ENCODE measurements at places on chromosomes 7 and 10.

DNA sequence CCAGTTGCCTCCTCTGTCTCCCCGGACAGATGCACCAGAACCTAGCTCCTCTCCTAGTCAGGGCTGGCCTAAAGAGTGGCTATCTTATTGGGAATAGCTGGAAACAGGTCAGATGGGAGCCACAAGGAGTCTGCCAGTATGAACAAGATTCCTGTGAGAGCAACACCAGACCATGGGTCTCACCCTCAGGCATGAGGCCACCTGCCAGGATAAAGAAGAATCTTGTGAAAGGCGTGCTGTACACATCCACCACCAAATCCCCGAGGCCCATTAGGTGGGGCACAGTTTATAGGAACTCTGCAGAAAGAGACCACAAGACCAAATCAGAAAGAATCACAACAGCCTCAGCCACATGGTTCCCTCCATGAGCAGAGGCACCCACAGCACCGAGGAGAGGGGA, 325.9 kb downstream of the TNS3 start:
- DNase-seq: no peak

- no peak for DNase-seq
Observed at GRCh38 chr7:101625031-101625791, 3.9 kb downstream of the MYL10 start.

GRCh38 chr10:20085115-20085514, 268.9 kb downstream of the PLXDC2 start:
- DNase-seq: no peak

DNA sequence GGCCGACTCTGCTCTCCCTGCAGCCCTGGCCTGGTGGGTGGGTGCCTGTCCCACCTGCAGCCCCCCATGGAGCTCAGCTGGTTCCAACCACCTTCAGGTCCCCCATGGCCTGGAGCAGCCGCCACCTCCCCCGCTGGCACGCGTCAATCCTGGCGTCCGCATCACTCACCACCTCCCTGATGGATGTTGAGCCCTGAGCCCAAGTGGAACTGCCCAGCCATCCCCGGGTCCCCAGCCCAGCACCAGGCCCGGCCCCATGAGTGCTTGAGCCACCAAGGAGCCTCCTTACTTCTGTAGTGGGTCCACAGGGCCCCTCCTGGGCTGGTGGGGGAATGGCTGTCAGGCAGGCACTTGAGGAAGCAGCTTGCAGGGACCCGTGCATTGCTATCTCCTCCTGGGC, 14.6 kb downstream of the AGAP3 start:
- DNase-seq: no peak

GRCh38 chr10:49228677-49229076, 40.5 kb upstream of the TMEM273 start:
- no peak for DNase-seq

- DNase-seq: peak; percentile 52
Observed at GRCh38 chr10:34854147-34854601, 39.1 kb upstream of the PARD3 start.

DNA sequence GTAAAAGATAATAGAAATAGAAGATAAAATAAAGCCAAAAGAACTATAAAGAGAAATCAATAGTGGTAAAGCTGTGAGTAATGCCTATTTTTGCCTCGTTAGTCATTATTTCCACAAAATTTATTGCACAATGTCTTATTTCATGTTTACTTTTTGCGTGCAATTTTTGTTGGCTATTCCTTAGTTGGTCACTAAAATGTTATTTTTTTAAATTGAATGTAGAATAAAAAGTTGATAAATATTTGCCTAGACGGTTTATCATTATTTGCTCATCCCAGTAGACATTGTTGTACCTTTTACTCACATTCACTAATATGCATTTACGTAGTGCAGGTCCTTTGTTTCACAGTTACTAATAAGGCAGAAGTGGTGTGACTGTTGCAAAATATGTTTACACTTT, 227.8 kb upstream of the BMPER start:
- DNase-seq: no peak

DNA sequence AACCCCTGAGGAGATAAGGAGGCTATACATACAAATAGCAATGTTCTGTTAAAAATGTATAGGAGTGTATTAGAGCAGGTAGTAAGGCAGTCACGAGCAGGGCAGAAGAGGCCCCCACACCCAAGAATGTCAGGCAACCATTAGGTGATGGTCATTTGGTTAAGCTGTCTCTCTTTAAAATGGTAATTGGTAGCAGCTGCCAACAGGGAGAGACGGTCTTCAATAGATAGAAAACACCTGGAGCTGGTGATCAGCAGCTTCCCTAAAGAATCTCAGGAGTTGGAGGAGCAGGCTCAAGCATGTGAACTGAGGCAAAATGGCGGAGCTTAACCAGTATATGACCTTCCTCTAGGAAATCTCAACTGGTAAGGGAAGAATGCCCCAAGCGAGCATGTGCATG, 26.4 kb upstream of the HTR5A start:
- no peak for DNase-seq

- no peak for DNase-seq
Observed at GRCh38 chr7:46738165-46738564, 817.1 kb upstream of the IGFBP3 start.

DNA sequence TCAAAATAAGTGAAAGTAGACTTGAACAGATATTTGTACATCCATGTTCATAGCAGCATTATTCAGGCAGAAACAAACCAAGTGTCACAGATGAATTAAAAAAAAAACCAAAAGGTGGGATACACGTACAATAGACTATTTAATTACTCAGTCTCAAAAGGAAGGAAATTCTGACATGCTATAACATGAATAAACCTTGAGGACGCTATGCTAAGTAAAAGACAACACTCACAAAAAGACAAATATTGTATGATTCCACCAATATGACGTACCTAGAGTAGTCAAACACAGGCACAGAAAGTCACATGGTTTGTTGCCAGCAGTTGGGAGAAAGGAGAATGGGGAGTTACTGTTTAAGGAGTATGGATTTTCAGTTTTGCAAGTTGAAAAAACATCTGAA, 18.0 kb upstream of the CFAP70 start:
- no peak for DNase-seq

GRCh38 chr10:25815999-25816768, 117.8 kb upstream of the MYO3A start:
- DNase-seq: no peak

DNA sequence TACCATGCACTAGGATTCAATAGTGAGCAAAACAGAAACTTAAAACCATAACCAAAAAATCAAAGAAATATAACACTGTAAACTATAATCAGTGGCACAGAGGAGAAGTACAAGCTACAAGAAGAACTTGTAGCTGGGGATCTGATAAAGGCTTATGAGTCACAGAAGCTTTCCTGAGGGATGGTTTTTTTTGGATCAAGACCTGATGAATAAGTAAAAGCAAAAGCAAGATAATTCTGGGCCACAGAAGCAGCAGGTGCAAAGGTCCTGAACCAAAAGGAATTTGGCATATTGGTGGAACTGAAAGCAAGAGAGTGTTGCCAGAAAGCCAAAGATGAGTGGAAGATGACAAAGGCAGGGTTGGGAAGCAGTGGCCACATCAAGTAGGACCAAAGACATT, 37.4 kb upstream of the BET1 start:
- no peak for DNase-seq

DNA sequence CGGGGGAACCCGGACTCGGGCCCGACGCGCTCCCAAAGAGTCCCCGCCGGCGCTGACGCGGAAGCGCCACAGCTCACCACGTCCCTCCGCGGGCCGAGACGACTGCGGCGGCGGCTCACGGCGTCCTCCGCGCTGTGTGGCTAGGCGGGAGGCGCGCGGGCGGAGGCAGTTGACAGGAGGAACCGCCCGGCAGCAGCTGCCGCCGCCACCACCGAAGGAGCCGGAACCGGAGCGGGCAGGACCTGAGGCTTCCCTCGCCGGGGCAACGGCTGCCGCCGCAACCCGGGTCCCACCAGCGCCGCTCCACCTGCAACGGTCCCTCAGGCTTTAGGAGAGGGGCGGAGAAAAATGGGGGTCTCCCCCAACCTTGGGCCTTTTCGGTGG, 334 bp downstream of the ZNF800 start:
- no peak for DNase-seq

DNA sequence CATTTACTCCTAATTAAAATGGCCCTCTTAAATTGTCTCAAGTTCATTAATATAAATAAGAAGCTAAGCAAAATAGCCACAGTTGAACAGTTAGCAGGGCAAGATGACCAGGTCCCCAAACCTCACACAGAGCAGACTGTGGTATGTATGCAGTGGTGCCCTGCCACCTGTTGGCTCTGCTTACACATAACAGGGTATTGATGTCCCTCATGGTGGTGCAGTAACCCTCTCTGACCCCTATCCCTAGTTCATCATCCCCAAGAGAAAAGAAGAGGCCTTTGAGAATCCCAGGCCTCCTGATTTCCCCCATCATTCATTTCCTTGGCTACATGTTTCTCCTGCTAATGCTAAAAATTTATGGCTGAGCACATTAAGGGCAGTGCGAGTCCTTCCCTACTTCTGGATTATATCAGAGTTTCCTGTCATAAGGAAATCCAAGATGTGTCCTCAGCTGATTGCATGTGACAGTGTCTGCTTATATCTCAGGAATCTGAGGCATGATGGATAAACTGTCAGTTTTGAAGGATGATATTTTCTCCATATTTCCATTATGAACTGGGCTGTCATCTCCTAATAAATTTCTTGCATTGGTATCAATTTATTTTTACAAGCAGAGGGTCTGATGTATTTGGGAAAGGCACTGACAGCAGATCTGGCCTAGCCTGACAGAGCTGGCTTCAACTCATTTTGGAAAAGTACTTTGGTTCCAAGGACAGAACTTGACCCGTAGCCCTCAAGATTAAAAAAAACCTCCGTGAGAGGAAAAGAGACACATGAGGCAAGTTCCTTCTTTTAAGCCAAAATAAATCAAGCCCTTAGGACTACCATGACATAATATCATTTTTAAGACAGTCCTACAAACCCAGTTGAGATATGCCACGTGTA, 880.6 kb downstream of the LRMDA start:
- no peak for DNase-seq

DNA sequence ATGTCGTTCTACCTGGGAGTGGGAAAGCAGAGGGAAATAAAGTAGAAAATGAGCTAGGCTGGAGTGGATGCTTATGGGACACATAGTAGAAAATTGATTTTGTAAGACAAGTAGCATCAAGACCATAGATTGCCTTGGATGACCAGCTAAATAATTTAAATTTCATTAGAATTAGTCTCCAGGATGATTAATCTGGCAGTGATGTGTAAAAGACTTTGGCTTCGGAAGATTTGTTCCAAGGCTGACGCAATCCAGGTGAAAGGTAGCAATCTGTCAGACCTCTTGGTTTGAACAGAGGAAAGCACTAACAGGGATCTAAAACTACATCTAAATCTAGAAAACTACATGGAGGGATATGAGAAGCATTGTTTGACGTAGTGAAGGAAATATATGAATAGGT, 236.5 kb downstream of the ARL4A start:
- no peak for DNase-seq

DNA sequence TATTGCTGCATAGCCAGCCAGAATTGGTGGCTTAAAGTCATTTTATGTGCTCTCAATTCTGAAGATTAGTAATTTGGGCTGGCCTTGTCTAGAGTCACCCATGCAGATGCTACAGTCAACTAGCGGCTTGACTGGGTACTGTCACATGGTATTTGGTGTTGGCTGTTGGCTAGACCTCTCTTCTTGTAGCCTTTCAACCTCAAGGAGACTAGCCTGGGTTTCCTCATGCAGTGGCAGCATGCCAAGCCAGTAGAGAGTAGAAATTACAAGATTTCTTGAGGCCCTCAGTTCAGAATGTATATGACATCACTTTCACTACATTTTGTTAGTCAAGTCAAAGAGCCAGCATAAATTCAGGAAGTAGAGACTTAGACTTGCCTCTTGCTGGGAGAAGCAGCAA, 3.7 kb upstream of the ZNF800 start:
- DNase-seq: no peak

DNA sequence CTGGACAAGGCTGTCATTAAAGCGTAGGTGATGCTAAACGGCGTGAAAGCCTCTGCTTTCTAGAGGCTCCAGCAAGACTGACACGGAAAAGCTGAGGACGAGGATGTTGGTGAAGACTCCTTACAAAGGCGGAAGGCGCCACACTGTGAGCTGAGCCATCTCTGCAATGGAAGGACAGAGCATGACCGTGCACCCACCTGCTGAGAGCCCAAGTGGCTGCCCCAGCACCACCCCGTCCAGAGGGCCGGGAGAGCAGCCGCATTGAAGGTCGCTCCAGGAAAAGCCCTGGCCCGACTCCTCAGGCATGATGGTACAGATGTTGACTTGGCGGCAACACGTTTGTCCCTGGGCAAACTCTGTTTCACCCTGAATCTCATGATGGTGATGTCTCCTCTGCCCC, 492.7 kb downstream of the DNAJB6 start:
- no peak for DNase-seq

GRCh38 chr10:95454940-95455339, 106.2 kb downstream of the SORBS1 start:
- no peak for DNase-seq

GRCh38 chr7:98091061-98091460, 15.6 kb upstream of the LMTK2 start:
- no peak for DNase-seq

DNA sequence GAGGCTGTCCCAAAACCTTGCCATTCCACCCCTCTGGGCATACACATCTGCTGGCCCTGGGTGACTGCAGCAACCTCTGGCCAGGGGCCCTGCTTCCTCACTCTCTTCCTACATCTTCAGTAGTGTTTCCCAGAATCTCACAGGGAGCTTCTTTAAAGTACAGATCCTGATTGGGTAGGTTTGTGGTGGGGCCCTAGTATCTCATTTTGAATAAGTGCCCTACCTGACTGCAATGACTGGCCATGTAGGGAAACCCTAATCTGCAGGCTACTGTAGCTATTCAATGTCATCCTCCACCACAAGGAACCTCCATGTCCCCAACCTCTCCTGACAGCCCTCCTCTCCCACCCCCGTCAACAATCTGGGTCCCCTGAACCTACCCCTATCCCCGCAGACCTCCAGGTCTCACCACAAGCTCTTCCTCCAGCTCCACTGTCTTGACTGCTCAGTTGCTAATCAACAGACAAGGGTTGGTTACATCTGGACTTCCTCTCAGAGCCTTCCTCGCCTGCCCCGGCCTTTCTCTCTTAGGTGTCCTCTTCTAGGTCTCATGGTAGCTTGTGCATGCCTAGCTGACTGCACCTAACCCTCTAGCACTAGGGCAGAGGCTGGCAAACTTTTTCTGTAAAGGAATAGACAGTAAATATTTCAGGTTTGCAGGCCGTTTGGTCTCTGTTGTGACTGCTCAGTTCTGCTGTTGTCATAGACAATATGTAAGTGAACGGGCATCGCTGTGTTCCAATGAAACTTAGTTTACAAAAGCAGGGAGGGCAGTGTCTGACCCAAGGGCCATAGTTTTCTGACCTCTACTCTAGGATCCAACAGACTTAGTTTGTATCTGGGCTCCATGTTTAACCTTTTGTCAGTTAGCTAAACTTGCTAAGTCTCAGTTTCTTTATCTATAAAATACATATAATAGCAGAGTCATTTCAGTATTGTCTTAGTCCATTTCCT, 121.1 kb downstream of the AOAH start:
- DNase-seq: no peak

GRCh38 chr7:213324-213993, 21.1 kb downstream of the FAM20C start:
- DNase-seq: no peak

DNA sequence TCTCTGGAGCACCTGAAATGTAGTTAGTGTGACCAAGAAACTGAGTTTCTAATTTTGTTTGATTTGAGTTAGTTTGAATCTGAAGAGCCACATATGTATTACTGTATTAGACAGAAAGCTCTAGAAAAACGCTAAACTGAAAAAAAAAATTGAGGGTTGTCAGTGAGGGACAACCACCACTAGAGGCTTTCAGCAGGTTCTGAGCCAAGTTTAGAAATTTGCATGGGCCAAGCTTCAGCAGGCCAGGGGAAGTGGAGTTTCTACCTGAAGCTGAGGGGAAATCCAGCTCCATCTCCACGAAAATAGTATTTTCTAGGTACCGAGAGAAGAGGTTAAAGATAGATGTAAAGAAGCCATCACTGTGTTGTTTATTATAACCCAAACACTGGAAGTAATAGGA, 77.9 kb upstream of the PLXNA4 start:
- no peak for DNase-seq
